ENCODE measurements at places on chromosomes 7 and 10.
A peak's percentile ranks its signal among the peaks of the same experiment; 100 is the strongest.

DNA sequence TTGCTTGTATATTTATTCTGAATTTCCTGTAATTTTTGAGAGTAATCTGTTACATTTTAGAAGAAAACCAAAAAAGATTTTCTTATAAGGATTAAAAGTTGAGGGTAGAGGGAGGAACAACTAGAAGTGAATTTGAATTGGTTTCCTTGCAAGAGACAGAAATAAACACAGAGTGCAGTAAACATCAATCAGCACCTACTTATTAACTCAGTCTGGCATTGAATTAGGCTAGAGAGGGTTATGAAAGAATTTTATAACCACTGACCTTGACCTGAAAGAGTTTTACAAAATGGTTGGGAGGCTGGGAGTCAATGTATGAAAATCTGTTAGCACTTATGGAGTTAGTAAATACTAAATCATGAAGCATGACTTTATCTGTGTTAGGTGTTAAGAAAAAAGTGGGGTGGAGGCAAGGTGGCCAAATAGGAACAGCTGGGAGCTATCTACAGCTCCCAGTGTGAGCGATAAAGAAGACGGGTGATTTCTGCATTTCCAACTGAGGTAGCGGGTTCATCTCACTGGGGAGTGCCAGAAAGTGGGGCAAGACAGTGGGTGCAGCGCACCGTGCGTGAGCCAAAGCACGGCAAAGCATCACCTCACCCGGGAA, 106.5 kb downstream of the PDE1C start:
- H3K4me3 ChIP-seq, result no peak overlapping the region
- H3K27ac ChIP-seq, result no peak overlapping the region
- H3K4me1 ChIP-seq, result no peaks in the 10 kb centered on the region

GRCh38 chr7:106480161-106480579, 180.8 kb downstream of the CCDC71L start:
- no peak for DNase-seq
- no peak overlapping the region for H3K4me3 ChIP-seq
- no peaks in the 10 kb centered on the region for H3K36me3 ChIP-seq
- no peak overlapping the region for H3K27ac ChIP-seq
- H3K4me1 ChIP-seq, result no peaks in the 10 kb centered on the region

DNA sequence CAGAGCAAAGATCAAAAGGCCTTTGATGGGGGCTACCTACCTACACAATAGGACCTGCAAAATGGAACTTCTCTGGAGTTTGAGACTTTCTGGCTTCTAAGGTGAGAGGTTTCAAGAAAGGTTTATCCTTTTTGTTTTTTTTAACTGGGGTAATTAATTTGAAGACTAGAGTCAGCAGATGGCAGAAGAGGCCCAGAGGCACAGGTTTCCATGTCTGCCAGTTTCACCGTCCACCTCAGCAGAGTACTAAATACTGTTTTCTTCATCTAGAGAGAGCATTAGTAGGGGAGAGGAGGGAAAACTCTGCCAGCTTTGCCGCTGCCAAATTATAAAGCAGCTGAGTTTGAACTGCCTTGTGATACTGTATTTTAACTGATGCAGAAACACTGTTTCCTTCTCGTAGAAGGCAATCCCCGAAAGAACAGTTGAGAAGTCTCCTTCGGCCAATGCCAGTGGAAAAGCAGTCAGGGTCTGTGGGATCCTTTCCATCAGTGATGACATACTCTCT, 138.7 kb downstream of the SLC25A13 start:
- no peak for DNase-seq
- H3K4me1 ChIP-seq, result peaks cover 65% of the 10 kb centered on the region
- peak overlapping the region; percentile 20 for H3K4me3 ChIP-seq
- peak overlapping the region; percentile 97 for H3K27ac ChIP-seq
- H3K36me3 ChIP-seq, result peaks cover 31% of the 10 kb centered on the region

- H3K4me1 ChIP-seq, result peaks cover 19% of the 10 kb centered on the region
- peak overlapping the region; percentile 64 for H3K27ac ChIP-seq
- H3K4me3 ChIP-seq, result no peak overlapping the region
- peaks cover 57% of the 10 kb centered on the region for H3K36me3 ChIP-seq
- no peak for DNase-seq
- no peaks in the 10 kb centered on the region for H3K27me3 ChIP-seq
Observed at GRCh38 chr7:44465490-44465889, 25.0 kb downstream of the NUDCD3 start.

DNA sequence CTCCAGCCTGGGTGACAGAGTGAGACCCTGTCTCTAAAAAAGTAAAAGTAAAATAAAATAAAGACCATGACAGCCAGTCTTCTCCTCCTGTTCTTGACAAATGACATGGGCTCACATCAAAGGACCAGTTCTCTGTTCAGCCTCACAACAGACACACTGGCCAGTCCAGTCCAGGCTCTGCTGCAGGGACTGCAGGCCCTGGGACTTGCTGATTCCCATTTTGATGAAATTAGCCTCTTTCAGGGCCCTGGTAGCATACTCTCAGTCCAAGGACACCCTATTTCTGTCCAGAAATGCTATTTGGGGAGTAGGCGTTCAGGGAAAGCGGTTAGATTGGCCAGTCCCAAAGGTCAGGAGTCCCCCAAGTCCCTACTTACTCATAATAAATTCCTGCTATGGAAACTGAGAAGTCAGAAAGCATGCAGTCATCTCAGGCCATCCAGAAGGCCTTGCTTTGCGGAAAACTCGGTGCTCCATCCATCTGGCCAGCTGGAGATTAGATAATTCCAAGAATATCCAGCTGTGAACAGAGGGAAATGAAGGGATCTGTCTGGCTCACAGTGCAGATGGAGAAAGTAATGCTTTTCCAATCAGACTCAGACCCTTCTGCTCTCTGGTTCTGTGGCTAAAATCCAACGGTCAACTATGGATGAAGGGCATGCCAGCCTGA, 74.4 kb downstream of the RAB11FIP2 start:
- DNase-seq, result no peak
- H3K36me3 ChIP-seq, result no peaks in the 10 kb centered on the region
- no peak overlapping the region for H3K27ac ChIP-seq

DNA sequence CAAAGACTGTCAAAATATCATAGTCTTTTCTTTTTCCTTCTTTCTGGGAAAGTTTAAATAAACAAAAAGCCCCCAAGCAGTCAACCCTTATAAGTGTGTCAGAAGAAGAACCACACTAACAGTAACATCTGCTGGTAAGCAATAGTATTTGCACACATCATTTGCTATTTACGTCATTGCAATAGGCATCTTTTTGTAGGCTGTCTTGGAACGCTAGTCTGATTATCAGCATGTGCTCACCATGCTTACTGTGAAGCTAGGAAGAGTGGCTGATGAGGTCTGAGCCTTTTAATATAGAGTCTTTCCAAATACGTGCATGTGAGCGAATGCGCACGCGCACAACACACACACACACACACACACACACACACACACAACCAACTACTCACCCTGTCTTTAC, 599.0 kb upstream of the TPK1 start:
- no peaks in the 10 kb centered on the region for H3K36me3 ChIP-seq
- H3K27ac ChIP-seq, result no peak overlapping the region
- DNase-seq, result no peak
- no peaks in the 10 kb centered on the region for H3K4me1 ChIP-seq

DNA sequence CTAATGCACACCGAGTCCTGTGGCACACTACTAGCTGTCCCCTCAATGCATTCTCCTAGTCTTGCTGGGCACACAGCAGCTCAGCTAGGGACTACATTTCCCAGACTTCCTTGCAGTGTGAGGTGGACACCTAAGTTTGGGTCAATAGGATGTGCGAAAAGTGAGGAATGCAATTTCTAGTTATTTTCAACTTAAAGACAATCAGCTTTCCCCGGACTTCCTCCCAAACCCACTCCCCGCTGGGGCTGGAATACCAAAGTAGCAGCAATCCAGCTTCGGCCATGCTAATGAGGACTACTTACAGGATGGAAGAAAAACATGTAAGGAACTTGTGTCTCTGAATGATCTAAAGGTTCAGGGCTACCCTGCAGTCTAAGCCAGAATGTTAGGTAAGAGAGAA, 286.4 kb upstream of the LRRN3 start:
- H3K27ac ChIP-seq, result no peak overlapping the region
- H3K4me1 ChIP-seq, result no peaks in the 10 kb centered on the region
- no peak for DNase-seq
- H3K27me3 ChIP-seq, result no peaks in the 10 kb centered on the region
- H3K4me3 ChIP-seq, result peak overlapping the region; percentile 74

GRCh38 chr7:2908103-2908683, 64.1 kb upstream of the GNA12 start:
- H3K36me3 ChIP-seq, result no peaks in the 10 kb centered on the region
- no peak overlapping the region for H3K4me3 ChIP-seq
- H3K27ac ChIP-seq, result no peak overlapping the region
- DNase-seq, result no peak

GRCh38 chr10:20647756-20648155, 249.4 kb downstream of the NEBL start:
- no peaks in the 10 kb centered on the region for H3K27me3 ChIP-seq
- H3K36me3 ChIP-seq, result no peaks in the 10 kb centered on the region
- H3K4me1 ChIP-seq, result peaks cover 5% of the 10 kb centered on the region
- H3K27ac ChIP-seq, result no peak overlapping the region
- no peak overlapping the region for H3K4me3 ChIP-seq

DNA sequence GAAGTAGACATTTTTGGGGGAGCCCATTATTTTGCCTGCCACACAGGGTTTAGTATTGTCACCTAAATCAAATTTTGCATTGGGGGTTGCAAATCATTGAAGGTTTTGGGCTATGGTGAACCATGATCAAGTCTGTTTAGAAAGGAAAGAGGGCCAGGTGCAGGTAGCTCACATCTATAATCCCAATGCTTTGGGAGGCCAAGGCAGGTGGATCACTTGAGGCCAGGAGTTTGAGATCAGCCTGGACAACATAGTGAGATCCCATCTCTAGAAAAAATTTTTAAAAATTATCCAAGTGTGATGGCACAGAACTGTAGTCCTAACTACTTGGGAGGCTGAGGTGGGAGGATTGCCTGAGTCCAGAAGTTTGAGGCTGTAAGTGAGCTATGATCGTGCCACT, 31.2 kb downstream of the KAT6B start:
- no peak overlapping the region for H3K27ac ChIP-seq
- DNase-seq, result no peak
- H3K4me1 ChIP-seq, result peaks cover 14% of the 10 kb centered on the region
- H3K4me3 ChIP-seq, result no peak overlapping the region
- H3K27me3 ChIP-seq, result no peaks in the 10 kb centered on the region

DNA sequence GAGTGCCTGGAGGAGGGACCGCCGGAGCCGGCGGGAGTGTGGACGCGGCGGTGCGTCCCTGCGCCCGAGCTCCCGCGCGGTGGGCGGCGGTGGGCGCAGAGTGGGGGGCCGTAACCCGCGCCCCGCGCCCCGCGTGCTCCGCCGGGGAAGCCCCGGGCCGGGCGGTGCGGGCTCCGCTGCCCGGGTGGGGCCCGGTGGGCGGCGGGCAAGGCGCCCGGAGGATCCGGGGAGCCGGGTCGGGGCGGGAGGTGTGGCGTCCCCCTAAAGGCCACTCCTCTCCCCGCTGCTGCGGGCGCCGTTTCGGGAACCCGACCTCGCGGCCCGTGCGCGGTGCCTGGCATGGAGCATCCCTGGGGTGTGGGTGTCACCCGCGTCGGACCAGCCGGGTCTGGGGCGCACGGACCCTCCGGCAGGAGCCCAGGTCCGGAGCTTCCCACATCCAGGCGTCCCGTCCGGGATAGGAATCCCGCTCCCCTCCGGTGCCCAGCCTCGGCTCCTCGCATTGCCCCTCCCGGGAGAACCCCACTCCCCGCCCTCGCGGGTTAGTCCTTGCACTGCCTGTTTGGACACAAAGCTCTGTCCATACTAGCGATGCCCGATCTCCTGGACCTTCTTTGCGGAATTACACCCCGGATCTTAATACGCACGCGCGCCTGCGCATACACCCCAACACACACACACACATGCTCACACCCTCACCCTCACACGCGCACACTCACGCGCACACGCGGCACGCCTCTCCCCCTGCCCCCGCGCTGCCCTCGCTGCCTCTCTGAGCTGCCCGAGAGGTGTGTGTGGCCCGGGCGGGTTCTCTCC, 723 bp downstream of the MTURN start:
- peak overlapping the region; percentile 89 for H3K4me3 ChIP-seq
- H3K27me3 ChIP-seq, result peaks cover 44% of the 10 kb centered on the region
- peaks cover 17% of the 10 kb centered on the region for H3K4me1 ChIP-seq
- peaks cover 4% of the 10 kb centered on the region for H3K36me3 ChIP-seq
- no peak overlapping the region for H3K27ac ChIP-seq

GRCh38 chr10:3196958-3197347, 24.4 kb upstream of the PITRM1 start:
- no peak for DNase-seq
- no peak overlapping the region for H3K27ac ChIP-seq
- H3K27me3 ChIP-seq, result peaks cover 12% of the 10 kb centered on the region

DNA sequence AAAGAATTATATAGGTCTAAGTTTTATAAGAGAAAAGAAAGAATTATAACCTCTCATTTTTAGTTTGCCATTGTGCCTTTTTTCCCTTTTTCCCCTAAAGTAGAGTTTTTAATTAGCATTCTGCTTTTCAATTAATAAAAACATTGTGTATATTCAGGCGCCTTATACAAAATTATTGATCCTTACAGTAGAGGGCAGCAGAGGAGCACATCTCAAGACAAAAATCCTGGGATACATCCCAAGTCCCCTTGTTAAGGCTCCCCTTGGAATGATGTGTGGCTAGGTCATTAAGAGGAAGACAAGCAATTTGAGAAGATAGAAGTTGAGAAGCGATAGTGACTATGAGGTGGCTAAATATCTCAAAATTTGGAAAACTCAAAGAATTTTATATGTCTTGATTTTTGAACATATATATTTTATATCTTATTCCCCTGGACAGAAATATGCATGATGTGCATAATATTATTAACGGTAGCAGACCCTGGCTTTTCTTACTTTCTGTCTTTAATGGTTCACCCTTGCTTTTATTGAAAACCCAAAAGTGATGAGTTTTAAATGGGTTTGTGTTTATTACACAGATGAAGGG, 19.1 kb upstream of the TPK1 start:
- DNase-seq, result peak; percentile 8
- H3K36me3 ChIP-seq, result no peaks in the 10 kb centered on the region
- no peaks in the 10 kb centered on the region for H3K4me1 ChIP-seq
- H3K4me3 ChIP-seq, result no peak overlapping the region
- no peak overlapping the region for H3K27ac ChIP-seq
- H3K27me3 ChIP-seq, result no peaks in the 10 kb centered on the region

- no peaks in the 10 kb centered on the region for H3K27me3 ChIP-seq
- H3K27ac ChIP-seq, result no peak overlapping the region
- H3K36me3 ChIP-seq, result no peaks in the 10 kb centered on the region
- no peak overlapping the region for H3K4me3 ChIP-seq
- DNase-seq, result no peak
Observed at GRCh38 chr7:79837915-79838314, 296.7 kb upstream of the GNAI1 start.

DNA sequence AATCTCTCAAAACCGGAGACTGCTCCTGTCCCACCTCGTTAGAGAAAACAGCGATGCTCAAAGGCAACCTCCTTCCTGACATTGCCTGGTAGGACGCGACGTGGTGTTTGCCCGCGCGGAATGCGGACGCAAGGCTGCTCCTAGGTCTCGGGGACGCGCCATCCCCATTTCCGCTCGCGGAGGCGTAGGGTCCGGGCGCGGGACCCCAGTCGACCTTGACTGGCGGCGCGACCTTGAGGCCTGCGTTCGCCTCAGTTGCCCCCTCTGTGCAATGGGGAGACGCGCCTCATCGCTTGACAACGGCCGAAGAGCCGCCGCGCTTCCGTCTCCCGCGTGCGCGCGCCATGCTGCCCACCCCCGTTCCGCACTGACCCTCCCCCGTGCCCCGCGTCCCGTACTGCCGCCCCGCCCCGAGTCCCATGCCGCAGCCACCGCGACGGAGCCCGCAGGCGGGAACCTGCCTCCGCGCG, 412 bp upstream of the PPIA start:
- H3K36me3 ChIP-seq, result peaks cover 32% of the 10 kb centered on the region
- peak overlapping the region; percentile 99 for H3K4me3 ChIP-seq
- H3K27me3 ChIP-seq, result no peaks in the 10 kb centered on the region
- peaks cover 23% of the 10 kb centered on the region for H3K4me1 ChIP-seq
